ENCODE measurements at places on chromosomes 3 and 15.

DNA sequence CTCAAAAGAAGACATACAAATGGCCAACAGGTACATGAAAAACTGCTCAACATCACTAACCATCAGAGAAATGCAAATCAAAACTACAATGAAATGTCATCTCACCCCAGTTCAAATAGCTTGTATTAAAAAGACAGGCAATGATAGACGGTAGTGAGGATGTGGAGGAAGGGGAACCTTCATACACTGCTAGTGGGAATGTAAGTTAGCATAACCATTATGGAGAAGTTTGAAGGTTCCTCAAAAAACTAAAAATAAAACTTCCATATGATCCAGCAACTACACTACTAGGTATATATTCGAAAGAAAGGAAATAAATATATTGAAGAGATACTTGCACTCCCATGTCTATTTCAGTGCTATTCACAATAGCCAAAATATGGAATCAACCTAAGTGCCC is 62.8 kb upstream of the PPARG start:
- no peak for DNase-seq

- no peak for DNase-seq
Observed at GRCh38 chr3:30886888-30887287, 7.6 kb downstream of the GADL1 start.

DNA sequence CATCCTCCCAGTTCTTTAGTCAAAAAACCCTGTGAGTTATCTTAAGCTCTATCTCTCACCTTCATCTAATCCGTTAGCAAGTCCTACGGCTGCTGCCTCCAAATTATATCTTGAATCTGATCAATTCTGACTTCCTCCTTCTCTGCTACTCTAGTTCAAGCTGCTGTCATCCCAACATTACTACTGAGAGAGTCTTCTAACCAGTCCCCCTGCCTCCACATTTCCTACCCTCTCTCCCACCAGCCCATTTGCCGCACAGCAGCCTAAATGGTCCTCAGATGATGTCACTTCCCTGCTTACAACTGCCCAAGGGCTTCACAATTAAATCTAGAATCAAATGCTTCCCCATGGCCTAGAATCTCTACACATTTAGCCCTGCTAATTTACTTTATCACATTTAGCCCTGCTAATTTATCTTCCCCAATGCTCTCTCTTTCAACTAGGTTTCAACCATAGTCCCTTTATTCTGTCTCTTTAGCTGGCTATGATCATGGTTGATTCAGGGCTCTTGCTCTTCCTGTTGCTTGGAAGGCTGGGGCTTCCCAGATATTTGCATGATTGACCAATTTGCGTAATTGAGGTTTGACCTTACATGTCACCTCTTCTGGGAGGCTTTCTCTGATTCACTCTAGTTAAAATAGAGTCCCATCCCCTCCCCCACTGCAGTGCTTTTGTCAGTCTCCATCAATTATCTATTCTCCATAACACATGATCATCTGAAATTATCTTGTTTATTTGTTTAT is 11.0 kb upstream of the ARL14 start:
- no peak for DNase-seq

GRCh38 chr3:126582311-126582710 is 23.6 kb upstream of the C3orf22 start:
- DNase-seq, result no peak

DNA sequence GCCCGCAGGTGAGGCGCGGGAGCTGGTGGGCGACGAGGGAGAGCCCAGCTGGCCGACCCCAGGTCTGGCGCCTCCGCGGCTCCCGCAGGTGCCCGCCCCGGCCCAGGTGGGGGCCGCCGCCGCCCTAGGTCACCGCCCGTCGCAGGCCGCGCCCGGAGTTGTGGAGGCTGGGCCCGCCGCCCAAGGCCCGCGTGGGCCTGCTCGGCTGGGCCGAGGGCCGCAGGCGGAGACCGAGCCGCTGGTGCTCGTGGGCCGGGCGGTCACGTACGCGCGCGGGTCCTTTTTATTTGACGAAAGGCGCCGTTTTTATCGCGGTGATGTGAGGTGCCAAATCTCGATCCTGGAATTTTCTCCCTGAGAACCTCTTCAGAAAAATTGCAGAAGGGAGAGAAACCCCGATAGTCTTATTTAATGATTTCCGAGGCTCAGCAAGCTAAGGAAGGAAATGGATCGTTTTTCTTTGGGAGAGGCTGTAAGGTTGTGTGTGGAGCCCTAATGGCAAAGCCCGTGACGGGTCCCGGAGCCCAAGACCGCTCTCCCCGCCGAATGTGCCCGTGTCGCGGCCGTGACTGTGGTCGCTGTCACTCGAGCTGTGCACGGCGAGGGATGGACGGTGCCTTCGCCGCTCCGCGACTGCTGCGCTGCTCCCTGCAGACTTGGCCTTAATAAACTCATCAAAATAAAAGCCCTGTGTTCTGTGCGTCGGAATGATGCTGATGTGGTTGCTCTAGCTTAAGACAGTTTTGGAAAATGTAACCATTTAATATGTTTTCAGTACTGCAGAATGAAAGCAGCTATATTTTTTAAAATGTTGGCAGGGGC is 612 bp downstream of the APPL1 start:
- peak; percentile 38 for DNase-seq

GRCh38 chr15:79430901-79431635 is 1.1 kb upstream of the MINAR1 start:
- DNase-seq, result no peak

GRCh38 chr3:15514663-15515340 is 6.7 kb downstream of the COLQ start:
- DNase-seq, result no peak

DNA sequence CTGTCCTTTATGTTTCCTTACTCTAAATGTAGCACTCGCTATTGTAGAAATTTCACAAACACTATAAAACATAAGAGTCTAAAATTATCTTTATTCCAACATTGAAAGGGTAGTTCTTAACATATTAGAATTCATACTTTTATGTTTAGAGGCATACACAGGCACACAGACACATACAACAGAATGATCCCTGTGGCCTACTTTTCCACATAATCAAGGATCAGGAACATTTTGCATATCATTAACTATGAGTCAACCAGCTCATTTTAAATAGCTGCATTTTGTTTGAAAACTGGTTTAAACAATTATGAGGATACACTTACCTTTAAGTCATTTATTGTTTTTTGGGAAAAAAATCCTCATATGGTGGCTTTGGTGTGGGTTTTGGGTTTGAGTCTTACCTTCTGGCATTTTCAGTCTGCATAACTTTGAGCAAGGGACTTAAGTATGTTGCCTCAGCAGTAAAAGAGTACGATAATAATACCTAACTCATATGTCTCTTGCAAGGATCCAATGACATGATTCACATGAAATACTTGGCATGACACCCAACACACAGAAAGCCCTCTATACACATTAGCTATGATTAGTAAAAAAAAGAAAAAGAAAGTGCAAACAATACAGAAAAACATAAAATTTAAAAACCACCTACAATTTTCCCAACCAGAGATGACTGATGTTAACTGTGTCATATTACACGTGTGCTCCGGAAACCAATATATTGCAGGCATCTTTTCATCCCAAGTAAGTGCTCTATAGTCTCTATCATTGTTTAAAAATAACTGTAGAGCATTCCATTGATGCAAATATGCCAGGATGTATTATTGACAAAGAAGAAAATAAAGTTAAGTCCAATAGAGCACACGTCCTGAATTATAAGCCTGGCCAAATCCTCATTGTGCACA is 213.1 kb upstream of the ADAMTS9 start:
- DNase-seq, result no peak

- DNase-seq, result no peak
Observed at GRCh38 chr15:54571576-54571975, 593.3 kb downstream of the UNC13C start.

DNA sequence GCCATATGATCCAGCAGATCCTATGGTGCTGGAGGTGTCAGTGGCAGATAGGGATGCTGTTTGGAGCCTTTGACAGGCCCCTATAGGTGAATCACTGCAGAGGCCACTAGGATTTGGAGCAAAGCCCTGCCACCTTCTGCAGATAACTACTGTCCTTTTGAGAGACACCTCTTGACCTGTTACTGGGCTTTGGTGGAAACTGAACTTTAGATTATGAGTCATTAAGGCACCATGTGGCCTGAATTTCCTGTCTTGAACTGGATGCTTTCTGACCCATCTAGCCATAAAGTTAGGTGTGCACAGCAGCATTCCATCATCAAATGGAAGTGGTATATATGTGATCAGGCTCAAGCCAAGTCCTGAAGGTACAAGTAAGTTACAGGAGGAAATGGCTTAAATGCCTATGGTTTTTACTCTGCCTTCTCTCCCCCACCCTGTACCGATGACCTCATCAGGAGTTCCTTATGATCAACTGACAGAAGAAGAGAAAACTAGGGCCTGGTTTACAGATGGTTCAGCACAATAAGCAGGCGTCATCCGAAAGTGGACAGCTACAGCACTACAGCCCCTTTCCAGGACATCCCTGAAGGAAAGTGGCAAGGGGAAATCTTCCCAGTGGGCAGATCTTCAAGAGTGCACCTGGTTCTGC is 565.6 kb upstream of the AGTR1 start:
- no peak for DNase-seq

- DNase-seq, result no peak
Observed at GRCh38 chr3:3734881-3735280, 64.3 kb upstream of the LRRN1 start.

GRCh38 chr3:169269005-169269404 is 394.5 kb downstream of the MECOM start:
- no peak for DNase-seq

GRCh38 chr15:77974416-77975331 is 102.8 kb downstream of the TBC1D2B start:
- DNase-seq, result no peak

DNA sequence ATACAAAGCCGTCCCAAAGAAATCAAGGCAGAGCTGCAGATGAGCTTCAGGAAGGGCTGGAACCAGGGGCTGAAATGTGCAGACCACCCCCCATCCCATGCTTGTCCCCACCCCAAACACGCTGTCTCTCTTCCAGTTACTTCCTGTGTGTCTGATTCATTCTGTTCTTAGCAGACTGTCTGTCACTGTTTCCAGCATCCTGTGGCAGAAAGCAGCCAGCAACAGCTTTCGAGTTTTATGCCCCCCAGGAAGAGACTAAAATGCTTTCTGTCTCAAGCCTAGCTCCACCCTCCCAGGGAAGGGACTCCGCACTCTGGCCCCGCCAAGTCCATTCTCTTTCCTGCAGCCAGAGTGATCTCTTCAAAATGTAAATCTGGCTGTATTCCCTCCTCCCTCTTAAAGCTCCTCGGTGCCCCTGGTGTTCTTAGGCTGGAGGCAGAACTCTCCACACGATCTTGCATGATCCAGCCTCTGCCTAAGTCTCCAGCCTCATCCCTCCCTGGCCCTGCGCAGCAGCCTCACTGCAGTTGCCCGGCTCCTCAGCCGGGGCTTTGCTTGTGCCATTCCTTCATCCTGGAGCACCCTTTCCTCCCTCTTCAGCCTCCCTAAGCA is 41.5 kb downstream of the HRH1 start:
- DNase-seq, result no peak

GRCh38 chr3:132445817-132446216 is 28.5 kb downstream of the DNAJC13 start:
- no peak for DNase-seq

Measured in mucosa of gallbladder (tissue), 1 donor.